RPMI7951 (cell line): ENCODE measurements at places on chromosomes 5 and 9. TPM values are rescaled to one million over a fixed set of nuclear protein-coding genes. Genes with fewer than 3 reads are reported as not detected.

- no peak for DNase-seq
Measured at GRCh38 chr9:137606734-137607138, 1.2 kb downstream of the ARRDC1 start.

DNA sequence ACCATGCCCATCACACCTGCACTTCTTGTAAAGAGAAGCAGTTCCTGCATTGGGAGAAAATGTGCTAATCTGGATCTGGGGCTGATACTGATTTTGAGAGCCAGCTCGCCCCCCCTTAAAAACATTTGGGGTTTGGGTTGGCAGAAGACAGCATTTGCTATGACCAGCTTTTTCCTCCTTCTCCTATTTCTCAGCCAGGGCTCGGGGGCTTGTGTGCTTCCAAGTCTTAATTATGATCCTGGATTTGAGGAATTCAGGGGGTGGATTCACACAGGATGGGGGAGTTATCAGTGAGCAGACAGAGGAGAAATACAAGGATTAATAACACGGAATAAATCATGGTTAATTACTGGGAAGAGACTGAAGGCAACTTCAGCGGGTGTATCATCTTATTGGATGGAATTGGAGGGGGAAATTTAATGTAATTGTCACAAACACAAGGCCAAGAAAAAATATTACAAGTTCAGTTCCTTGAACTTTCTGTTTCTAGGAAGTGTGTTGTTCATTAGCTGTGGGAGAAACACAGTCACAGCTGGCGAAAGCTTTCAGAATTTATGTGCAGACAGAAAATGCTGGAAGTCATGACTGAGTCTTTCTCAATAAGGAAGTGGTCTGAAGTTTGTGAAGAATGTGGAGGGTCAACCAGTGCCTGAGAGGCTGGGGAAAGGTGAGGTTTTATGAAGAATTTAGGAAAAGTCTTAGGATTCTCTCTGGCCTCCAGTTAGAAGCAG lies 15.3 kb downstream of the C9orf152 start:
- DNase-seq: peak; percentile 71

- peak; percentile 76 for DNase-seq
Measured at GRCh38 chr9:135898634-135899407, 8.5 kb downstream of the CAMSAP1 start.

- no peak for DNase-seq
Measured at GRCh38 chr9:20870115-20870514, 161.3 kb downstream of the HACD4 start.

- peak; percentile 40 for DNase-seq
Measured at GRCh38 chr9:108671794-108672193, 184.0 kb downstream of the ACTL7B start.

DNA sequence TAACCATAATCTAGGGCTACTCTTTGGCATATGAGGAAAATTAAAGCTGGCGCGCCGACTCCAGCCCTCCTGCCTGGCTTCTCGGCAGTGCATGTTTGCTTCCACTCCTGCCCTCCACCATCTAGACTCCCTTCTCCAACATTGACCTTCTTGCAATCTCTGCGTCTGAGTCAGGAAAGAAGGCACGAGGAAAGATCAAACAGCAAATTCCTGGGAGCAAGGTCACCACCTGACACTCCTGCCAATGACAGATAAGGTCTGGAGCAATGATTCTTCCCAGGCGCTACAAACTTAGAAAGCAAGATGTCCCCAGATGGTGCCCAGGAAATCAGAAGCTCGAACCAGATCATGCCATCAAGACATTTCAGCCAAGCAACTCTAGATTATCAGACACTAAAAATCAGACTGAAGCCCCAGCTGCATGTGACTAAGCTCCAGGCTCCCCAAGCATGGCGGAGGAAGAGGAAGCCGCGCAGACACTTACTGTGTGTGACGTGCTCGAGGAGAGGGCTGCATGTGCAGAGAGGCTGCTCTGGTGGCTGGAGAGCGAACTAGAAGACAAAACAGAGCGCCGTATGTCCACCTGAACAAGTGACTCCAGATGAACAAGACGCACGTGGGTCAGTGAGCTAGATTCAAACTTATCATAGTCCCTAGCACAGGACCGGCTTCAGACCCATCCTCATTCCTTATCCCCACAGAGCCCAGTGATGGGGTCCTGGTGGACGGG lies 115.3 kb downstream of the UBE2R2 start:
- DNase-seq: no peak

DNA sequence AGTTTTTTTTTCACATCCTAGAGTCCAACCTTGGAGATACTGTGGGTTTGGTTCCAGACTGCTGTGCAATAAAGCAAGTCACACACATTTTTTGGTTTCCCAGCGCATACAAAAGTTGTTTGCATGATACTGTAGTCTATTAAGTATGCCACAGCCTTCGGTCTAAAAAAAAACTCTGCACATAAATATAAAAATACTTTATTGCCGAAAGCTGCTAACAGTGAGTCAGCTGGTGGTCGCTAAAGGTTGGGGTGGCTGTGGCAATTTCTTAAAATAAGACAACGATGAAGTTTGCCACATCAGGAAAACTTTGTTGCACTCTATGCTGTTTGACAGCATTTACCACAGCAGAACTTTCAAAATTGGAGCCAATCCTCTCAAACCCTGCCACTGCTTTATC lies 37.4 kb downstream of the UBQLN1 start:
- no peak for DNase-seq

- no peak for DNase-seq
Measured at GRCh38 chr9:133952598-133953550, 39.2 kb downstream of the VAV2 start.

- no peak for DNase-seq
Measured at GRCh38 chr5:88890070-88890781, 7.2 kb upstream of the MEF2C start.

DNA sequence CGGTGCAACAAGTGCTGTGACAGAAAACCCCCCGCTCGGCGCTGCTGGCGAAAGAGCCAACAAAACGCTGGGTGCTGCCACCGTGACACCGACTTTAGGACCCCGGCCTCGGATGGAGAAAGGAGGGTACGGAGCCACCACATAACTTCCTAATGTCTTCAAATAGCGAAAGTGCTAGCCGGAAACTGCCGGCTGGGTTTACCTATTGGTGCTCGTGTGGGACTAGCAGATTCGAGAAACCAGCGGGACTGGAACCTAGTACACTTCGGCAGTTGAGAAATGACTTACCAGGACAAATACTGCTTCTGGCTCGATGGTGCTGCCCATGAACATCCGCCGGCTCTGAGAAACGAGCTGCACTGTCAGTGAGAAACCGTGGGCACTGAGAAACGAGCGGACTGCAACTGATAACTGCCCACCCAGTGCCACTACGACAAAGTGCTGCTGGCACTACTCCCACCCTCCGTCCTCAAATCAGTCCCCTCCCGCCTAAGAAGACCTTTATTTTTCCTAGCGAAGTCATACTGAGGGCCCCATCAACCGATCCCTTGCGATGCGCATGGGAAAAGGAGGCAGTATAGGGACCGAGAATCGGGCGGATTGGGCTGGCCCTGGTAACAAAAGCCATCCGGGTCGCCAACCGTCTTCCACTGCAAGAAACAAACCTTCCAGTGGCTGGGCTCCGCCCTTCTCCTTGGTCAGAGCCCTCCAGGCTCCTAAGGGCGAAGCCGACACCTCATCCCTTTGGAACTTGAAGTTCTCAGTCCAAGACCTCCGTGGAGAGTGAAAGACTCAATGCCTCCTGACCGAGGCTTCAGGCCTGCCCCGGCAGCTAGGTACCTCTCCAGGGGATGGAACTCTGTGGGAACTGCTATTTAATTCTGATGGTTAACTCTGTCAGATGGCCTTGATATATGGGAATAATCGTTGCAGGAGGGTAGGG lies 27.0 kb upstream of the ANXA2R start:
- peak; percentile 88 for DNase-seq

DNA sequence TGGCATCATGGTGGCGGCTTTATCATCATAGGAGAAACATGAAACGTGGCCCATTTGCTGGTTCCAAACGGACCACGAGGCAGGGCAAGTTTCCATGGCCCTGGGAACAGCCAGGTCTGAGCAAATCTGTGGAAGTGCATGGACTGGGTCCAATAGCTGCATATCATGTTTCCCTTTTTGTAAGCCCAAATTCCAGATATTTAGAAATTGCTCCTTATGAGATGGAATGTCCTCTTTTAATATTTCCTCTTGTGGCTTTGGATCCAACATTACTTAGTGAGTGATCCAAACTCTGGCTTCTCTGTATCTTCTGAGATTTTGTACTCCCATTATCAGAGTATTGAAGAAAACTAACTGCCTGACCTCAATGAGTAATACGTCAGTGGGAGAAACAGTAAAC lies 79.8 kb upstream of the FBXL7 start:
- no peak for DNase-seq

- no peak for DNase-seq
Measured at GRCh38 chr9:132957805-132958204, 13.4 kb upstream of the TSC1 start.

DNA sequence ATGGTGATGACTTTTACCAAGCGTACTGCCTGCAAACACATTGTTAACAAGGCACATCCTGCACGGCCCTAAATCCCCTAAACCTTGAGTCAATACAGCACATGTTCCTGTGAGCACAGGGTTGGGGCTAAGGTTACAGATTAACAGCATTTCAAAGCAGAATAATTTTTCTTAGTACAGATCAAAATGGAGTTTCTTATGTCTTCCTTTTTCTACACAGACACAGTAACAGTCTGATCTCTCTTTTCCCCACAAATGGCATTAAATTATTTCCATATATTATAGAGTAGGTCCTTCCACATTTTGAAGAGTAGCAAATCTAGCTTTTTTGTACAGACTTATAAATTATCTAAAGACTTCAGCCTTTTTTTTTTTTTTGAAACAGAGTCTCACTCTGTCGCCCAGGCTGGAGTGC lies 1.6 kb upstream of the TMEM141 start:
- no peak for DNase-seq

DNA sequence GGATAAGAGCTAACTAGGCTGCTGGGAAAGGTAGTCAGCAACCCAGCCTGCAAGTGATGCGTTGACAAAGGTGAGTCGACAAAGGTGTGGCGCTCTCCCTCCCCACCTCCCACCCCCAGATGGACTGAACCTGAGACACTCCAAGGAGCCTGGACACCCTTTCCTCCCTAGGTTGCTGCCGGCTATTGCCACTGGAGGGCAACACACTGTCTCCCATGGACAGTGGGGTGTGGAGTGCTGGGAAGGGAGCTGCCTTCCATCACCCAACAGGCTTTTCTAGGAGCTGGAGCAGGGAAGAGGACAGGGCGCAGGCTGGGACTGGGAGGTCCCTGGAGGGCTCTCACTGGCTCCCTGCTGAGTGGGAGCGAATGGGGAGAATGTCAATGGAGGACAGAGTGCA lies 75.4 kb upstream of the ARAP3 start:
- peak; percentile 19 for DNase-seq

DNA sequence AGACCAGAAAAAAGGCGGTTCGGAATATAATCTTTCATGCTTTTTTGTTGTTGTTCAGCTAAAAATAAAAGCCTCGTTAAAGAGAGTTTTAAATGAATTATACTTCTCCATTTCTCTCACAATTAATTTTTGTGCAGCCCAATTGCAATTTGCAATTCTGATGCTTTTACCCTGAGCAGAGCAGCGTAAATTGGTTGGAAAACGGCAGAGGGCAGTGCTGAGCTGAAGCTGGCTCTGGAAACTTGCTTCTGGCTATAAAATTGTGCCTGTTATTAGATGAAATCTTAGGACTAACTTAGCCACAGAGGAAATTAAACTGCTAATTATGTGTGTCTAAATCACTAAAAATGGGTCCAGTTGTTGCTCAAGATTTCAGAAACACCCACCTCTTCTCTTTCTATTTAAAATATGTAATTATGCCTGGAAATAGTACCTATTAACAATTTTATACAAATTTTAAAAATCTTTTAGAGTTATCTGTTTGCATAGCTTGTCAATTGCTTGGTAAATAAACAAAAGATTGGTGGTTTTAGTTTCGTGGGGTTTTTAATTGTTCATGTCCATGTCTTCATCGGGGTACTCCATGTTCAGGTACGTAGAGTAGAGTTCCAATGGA lies 441.8 kb upstream of the TLE4 start:
- DNase-seq: peak; percentile 52

- DNase-seq: no peak
Measured at GRCh38 chr5:57311251-57311650, 137.4 kb downstream of the GPBP1 start.

DNA sequence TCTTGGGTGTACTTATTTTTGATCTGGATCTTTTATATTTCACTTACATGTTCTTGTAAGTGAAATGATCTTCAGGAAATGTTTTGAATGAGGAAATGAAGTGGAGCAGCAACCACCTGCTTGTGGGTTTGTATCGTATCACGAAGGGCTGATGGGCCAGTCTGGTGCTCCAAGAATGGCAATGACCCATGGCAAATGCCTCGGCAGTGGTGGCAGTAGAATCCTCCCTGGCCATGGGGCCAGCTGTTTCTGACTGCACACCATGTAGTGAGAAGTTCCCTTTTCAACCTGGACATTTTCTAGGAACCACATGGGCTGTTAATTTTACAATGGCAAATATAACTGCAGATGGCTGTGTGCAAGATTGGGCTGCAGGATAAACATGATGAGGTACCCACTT lies 29.9 kb downstream of the MAT2B start:
- DNase-seq: no peak

- DNase-seq: no peak
Measured at GRCh38 chr5:66634601-66635000, 38.4 kb downstream of the MAST4 start.

DNA sequence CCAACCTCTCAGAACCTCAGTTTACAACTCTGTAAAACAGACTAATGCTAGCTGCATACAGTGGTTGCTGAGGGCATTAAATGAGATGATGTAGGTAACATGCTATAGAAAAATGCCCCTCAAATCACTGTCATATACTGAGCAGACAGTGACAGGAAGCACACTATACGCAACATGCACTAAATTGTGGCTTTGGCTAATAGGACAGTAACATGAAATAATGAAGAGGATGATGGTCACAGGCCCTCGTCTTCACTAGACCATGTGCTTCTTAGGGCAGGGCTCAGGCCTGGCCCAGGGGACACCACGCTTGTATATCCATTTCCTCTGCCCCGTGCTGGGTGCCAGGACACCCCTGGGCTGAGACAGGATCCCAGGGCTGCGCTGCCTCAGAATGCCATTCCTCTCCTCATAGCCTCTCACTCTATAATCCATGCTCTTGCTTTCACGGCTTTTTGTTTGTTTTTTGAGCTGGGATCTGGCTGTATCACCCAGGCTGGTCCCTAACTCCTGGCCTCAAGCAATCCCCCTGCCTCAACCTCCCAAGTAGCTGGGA lies 18.9 kb downstream of the CSF1R start:
- DNase-seq: no peak

FEM1C gene
- 11.4 and 14.3 TPM in 2 replicates for total RNA-seq

MOB3B gene
- total RNA-seq: under 0.01 TPM in 1 of 2 replicates, not detected in the other

MARCOL gene
- total RNA-seq: not detected in 2 replicates

LHFPL2 gene
- total RNA-seq: 35.1 and 38.2 TPM in 2 replicates

TMEM38B gene
- total RNA-seq: 18.5 and 22.5 TPM in 2 replicates

NR6A1 gene
- total RNA-seq: 0.29 and 1.4 TPM in 2 replicates

SERF1B gene
- total RNA-seq: 24.6 and 37.8 TPM in 2 replicates

OBP2B gene
- total RNA-seq: not detected in 2 replicates

PLAC8L1 gene
- total RNA-seq: not detected in 2 replicates

OXCT1 gene
- 28.8 and 31.8 TPM in 2 replicates for total RNA-seq

HNRNPK gene
- 629 and 646 TPM in 2 replicates for total RNA-seq

SLC6A7 gene
- total RNA-seq: not detected in 2 replicates

CDH6 gene
- 0.12 and 0.78 TPM in 2 replicates for total RNA-seq

C5orf15 gene
- total RNA-seq: 213 and 256 TPM in 2 replicates

DROSHA gene
- 27.6 and 29.8 TPM in 2 replicates for total RNA-seq
